Activated CD4-positive, alpha-beta T cell treated with anti-CD3 and anti-CD28 coated beads, Interleukin-10, Interleukin-2, amounts not matched to agents 100 ng/mL and 50 ng/mL, durations not matched to agents 16 hours and 8 hours (primary cell): ENCODE measurements at places on chromosomes 2 and 18.

DNA sequence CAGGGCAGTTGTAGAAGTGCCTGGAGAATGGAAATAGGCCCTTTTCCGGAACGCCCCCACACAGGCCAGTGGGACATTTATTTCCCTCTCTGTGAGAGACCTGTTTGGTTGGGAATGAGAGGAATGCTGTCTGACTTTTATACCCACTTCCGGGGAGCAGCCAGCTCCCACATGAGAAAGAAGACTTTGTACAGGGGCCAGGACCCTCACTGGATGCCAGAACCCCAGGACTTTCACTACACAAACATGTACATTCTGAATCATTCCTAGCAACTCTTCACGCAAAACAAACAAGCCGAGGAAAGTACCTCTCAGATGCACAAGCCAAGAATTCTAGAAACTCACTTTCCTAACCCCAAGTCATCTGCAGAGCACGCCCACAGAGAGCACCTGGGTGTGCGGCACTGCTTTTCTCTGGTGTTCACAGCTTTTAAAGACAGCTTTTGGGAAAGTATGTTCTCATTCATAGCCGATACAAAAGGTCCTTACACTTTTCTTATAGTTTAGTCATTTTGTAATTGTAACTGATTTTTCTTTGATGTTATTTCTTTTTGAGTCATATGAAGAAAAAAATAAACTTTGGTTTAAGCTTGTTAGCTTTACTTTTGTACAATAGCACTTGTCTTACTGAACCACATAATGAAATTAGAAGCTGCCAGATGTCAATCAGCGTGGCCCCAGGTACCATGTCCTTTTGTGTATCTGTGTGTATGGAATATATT lies 856.1 kb upstream of the ID2 start:
- DNase-seq, result peak; percentile 92

DNA sequence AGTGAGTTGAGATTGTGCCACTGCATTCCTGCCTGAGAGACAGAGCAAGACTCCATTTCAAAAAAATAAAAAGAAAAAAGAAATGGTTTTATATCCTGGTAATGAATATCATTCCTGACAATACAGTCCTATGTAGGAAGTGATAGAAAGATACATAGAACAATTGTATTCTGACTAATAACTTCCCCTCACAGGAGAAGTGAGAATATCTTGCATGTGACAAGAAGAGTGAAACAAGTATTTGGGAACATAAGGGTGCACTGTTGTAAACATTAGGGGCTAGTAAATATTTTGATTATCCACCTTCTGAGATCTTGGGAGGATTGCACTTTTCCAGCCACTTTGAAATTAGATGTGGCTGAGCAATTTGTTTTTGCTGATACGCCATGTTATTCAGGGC lies 40.7 kb downstream of the KLHL14 start:
- no peak for DNase-seq

DNA sequence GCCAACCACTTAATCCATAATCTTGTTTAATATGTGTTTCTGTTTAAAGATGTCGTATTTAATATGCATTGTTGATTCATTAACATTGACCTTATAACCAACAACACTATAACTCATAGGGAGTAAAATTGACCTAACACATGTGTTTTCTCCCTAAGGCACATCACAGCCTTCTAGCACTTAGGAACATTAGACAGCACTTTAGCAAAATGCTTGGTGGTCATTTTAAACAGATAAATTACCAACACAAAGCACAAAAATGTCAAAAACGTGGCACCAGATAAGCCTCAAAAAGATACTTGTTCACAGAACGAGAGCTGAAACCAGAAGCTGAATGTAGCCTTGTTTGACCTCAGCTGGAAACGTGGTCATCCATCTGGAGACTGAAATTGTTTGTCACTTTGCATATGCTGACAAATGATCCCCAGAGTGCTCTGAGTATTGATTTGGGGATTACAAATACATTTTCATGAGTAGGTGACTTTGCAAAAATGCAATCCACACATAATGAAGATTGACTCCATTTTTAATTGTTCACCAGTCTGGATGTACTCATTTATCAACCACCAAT lies 139.2 kb downstream of the CCDC102B start:
- DNase-seq, result no peak

DNA sequence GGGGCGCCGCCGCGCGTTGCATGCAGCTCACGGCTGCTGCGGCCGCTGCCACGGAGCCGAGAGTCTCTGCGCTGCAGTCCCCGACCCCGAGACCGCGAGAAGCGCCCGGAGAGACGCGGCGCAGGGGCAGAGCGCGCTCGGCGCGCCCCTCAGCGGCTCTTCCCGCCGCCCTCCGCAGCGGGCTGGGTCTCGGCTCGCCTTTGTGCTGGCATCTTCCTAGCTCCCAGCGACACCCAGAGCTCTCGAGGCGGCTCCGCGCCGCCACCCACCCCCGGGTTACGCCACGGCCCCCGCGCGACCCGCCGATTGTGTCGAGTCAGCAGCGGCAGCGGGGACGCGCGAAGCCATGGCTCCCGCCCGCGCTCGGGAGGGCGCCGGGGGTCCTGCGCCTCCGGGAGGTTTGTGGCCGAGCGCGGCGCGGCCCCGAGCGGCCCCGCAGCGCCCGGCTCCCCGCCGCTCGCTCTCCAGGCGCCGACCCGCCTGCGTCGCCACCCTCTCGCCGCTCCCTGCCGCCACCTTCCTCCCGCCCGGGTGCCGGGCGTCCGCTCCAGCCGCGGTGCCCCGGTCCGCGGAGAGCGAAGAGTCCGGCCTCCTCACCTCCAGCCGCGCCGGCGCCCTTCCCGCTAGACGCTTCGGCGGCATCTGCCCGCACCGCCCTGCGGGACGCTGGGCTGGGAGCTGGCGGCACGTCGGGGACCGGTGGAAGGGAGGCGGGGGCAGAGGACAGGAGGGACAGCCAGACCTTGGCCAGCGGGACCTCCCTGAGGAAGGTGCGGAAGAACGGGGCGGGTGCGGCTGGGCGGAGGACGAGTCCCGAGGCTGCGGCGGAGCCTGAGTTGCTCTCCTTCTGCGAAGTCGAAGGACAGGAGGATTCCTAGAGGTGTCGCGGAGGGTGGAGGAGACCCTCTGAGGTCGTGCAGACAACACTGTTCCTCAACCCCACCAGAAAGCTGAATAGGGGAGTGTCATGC lies 46.3 kb upstream of the CCDC150 start:
- DNase-seq, result peak; percentile 39

GRCh38 chr2:145351864-145352425 lies 832.0 kb upstream of the ZEB2 start:
- DNase-seq, result no peak

- DNase-seq, result no peak
These were observed 75.6 kb upstream of the PKDCC start for GRCh38 chr2:41972179-41972578.

DNA sequence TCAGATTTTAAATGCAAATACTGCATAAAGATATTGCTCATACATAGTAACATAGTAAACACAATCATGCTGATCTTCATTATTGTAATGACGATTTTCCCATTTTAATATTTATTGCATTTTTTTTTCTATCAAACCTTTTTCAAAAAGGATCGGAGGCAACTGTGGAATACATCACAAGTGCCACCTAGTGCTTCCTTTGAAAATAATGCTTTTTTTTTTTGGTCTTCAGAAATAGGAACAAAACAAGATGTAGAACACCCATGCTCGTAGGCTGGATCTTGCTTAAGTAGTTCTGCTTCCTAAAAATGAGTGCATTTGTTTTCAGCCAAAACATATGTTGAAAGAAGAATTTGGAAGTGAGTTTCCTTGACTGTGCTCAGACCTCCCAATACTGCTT lies 35.7 kb upstream of the GPR155 start:
- no peak for DNase-seq

DNA sequence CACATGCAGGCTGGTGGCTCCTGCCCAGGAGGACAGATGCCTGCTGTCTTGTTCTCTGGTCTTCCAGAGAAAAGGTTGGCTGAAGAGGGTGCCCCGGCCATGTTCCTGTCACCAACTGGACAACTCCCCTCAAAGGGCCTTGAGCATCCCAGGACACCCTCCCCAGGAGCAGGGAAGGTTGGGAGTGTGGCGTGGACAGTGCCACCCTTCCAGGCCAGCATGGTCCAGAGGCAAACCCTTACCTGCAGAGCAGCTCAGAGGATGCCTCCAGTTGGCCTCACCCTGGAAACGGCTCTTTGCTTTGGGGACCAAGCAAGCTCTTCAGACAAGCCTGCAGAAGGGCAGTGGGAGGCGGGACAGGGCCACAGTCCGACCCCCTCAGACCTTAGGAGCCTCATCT lies 4.9 kb upstream of the GPC1 start:
- DNase-seq, result no peak

DNA sequence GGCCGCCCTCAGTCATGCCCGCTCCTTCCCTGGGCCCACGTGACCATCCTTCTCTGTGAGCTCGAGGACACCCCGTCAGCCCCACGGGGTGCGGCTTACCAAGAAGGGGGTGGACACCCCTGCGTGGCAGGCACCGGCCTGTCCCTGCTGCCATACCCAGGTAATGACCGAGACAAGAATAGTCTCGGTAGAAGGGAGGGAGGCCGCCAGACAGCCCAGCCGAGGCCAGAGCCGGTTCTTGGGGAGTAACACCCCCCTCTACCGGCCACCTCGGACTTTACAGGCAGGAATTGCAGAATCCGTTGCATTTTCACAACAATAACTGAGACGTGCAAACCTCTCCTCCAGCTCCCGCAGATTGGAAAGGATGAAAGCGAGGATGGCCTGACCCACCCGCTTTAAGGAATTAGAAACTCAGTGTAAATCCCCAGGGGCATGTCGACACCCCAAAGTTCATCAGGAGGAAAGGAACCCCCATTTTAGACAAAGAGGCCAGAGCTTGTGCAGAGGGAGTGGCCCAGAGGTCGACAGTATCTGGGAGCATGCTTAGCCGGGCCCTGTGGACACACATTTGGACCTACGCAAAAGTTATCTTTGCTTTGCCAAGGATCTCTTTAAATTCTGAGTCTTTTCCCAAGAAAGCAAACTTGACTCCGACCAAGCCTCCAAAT lies 60.1 kb upstream of the GLI2 start:
- DNase-seq, result peak; percentile 47

- DNase-seq, result no peak
These were observed 1.1 kb downstream of the DYSF start for GRCh38 chr2:71454221-71455010.

DNA sequence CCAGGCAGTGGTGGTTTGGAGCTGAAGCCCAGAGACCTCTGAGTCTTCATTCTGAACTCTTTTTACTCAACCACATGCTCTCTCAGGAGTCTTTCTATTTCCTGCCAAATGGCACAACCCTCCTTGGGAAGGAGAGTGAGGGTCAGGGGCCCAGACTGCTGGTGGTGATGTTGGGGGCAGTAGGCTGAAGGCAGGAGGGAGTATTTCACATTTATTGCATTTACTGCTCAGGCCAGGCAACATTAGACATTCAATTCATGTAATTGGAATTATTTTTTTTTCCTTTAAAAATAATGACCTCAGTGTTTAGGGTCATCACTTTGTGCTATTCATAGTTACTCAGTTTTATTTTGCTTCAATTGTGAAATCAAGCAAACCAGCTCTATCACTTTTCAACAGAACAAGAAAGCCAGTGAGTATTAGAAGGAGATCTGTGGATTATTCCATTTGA lies 311.3 kb upstream of the NT5C1B start:
- no peak for DNase-seq

- peak; percentile 82 for DNase-seq
These were observed 13.4 kb downstream of the SERPINB7 start for GRCh38 chr18:63788447-63789096.

- DNase-seq, result no peak
These were observed 267.0 kb downstream of the STK39 start for GRCh38 chr2:167980439-167980838.
